ENCODE measurements at places on chromosomes 3 and 15.

DNA sequence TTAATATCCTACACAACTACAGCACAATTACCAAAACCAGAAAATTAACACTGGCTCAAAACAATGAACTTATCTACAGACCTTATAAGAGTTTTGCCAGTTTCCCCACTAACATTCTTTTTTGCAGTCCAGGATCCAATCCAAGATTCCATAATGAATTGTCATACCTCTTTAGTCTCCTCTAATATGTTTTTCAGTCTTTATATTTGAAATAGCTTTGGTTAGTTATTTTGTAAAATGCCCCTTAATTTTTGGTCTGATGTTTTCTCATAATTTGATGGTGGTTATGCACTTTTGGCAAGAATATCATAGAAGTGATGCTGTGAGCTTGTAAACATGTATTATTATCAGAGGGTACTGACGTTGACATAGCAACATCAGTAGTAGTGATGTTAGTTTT is 124.3 kb downstream of the ISL2 start:
- peak; percentile 12 for DNase-seq

- no peak for DNase-seq
Observed at GRCh38 chr3:189139611-189139940, 32.2 kb upstream of the TPRG1 start.

DNA sequence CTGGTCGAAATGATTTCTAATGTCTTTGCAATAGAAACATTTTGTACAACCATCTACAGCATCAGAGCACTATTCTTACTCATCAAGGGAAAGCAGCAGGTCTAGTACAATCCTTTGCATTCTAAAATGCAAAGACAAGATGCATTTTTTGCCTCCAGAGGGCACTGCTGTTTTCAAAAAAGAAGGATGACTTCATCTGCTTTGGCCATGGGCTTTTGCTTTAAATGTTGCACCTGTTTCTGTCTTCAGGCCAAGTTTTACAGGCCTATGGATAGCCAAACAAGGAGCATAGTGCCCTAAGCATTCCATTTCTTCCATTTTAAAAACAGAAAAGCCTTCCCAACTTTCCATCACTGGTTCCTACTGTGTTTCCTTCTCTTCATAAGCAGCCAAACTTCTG is 3.4 kb downstream of the PARP9 start:
- DNase-seq, result peak; percentile 32

- DNase-seq, result peak; percentile 31
Observed at GRCh38 chr15:70533931-70534742, 229.2 kb downstream of the UACA start.

DNA sequence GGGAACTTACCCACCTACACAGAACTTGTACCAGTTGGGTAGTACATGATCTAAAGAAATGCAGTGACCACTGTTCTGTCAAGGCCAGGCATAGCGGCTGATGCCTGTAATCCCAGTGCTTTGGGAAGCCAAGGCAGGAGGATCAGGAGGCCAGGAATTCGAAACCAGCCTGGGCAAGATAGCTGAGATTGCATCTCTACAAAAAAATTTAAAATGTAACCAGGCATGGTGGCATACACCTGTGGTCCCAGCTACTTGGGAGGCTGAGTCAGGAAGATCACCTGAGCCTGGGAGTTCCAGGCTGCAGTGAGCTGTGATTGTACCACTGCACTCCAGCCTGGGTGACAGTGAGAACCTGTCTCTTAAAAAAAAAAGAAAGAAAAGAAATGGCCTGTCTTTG is 321.0 kb downstream of the FEZF2 start:
- no peak for DNase-seq

DNA sequence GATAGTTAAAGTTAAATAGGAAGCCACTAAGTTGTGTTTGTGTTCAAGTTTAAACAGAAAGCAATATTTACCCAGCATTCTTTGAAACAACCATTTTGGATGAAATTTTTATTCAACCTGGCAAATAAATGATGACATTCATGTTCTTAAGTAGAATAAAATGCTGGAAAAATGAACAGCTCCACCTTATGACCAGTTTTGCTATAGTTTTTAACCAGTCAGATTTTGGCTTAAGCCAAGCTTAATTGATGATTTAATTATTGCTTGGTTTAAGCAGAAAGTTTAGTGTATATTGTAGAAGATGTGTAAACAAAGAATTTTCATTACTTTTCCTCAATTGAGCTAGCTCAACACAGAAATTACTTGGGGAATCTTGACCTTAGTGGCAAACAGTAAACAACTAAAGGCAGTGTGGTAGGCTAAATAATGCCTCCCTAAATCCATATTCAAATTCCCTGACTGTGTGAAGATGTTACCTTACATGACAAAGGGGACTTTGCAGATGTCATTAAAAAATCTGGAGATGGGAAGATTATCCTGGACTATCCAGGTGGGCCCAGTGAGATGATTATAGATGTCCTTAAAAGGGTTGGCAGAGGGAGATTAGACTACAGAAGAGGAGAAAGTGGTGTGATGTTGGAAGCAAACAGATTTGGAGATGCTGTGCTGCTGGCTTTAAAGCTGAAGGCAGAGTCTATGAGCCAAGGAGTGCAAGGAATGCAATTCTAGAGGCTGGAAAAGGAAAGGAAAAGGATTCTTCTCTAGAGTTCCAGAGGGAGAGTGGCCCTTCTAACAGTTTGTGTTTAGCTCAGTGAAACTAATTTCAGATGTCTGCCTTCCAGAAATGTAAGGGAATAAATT is 448.6 kb upstream of the GOLIM4 start:
- no peak for DNase-seq
